Activated T-helper 1 cell treated with anti-CD3 and anti-CD28 coated beads, Interleukin-2, amount 50 U/mL, for 16 hours (primary cell): ENCODE measurements at places on chromosomes 16 and 17.

- no peak for DNase-seq
Measured at GRCh38 chr17:71850812-71851211, 270.0 kb upstream of the SOX9 start.

DNA sequence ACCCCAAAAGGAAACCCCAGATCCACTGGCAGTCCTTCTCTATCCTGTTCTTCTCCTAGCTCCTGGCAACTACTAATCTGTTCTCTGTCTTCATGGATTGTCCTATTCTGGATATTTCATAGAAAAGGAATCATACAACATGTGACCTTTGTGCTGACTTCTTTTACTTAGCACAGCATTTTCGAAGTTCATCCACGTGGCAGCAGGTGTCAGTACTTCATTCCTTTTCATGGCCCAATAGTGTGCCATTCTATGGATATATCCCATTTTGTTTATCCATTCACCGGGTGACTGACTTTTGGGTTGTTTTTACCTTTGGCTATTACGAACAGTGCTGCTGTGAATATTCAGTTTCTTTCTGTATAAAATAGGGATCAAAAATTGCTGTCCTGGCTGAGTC, 10.4 kb upstream of the FA2H start:
- no peak for DNase-seq

- DNase-seq = no peak
Measured at GRCh38 chr16:48282636-48283263, 35.4 kb upstream of the ABCC11 start.

DNA sequence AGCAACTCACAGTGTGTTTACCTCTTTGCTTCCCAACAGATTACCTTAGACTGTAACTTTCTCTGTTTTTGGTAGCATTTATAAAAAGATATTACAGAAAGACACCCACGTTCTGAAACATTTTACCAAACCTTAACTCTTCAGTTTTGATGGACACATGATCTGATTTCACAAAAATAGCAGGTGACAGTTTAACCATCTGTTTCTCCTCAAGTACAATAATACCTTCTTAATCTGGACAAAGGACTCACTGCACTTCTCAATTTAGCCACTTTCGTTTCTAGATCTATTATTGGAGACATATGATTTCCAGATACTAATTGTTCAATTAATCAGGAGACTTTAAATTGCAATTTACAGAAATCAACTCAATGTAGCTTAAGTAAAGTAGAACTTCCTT, 703.8 kb upstream of the KIF2B start:
- no peak for DNase-seq

GRCh38 chr16:26963109-26963508, 103.6 kb upstream of the C16orf82 start:
- DNase-seq = no peak

DNA sequence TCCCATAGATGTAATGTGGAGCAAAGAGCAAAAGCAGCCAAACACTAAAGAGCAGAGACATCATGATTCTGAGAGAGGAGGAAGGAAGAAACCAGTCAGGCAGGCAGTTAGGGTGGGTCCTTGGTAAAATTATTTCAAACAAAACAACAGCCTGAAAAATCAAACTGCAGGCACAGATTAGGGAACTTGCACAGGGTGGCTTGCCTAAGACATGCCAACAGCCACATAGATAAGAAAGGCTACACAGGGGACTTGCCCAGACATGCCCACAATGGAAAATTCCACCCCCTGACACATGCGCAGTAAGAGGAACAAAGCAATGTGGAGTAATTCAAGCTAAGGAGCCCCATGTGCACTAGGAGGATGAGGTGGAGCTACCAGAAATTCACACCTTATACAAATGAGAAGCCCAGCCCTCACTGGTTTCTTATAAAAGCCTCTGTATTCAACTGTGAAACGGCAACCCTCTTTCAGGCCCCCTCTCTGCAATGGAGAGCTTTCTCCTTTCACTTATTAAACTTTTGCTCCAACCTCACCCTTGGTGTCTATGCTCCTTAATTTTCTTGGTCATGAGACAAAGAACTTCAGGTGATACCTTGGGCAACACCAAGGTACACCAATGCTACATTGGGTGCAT, 7.3 kb upstream of the GAS7 start:
- DNase-seq = no peak

GRCh38 chr16:4911970-4912386, 25.0 kb downstream of the PPL start:
- DNase-seq = no peak
